ENCODE measurements at places on chromosomes 4 and X.

DNA sequence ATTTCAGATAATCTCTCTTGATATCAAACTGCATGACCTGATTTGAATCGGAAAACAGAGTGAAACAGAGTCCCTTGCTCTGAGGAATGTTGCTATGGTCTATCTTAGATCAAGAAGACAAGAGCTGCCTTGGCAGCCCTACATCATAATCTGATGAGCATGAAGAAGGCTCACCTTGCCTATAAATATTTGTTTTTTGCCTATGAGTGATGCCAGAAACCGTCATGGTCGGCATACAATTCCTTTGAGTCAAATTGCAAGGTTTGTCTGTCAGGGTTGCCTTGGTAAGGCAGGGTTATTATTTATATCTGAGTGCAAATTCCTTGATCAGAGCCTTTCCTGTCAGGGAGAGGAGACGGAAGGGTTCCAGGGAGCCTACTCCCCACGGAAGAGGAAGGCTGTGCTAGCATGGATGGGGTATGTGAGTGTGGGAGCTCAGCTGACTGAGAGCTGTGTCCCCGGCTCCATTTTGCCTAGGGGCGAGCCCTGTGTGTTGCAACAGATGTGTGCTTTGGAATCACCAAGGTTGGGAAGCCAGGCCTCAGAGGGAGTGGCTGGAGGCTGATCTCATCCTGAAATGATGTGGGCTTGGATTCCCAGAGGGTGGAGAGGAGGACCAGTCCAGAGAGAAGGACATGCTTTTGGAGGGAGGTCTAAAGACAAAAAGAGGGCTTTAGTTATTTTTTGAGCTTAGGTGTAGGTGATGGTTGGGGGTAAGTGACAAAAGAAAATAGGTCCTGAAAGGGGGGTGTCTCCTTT lies 43.6 kb downstream of the RTL9 start:
- DNase-seq: no peak

DNA sequence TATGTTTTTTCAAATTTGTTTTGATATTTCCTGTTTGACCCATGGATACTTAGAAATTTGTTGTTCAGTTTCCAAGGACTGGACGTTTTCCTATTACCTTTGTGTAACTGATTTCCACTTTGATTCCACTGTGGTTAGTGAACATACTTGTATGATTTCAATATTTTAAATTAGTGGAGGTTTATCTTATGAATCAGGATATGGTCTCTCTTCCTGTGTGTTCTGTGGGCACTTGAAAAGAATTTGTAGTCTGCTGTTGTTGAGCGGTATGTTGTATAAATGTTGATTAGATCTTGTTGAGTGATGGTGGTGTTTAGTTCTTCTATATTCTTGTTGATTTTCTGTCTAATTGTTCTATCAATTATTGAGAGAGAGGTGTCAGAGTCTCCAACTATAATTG lies 21.2 kb upstream of the LAMTOR3 start:
- DNase-seq: no peak

DNA sequence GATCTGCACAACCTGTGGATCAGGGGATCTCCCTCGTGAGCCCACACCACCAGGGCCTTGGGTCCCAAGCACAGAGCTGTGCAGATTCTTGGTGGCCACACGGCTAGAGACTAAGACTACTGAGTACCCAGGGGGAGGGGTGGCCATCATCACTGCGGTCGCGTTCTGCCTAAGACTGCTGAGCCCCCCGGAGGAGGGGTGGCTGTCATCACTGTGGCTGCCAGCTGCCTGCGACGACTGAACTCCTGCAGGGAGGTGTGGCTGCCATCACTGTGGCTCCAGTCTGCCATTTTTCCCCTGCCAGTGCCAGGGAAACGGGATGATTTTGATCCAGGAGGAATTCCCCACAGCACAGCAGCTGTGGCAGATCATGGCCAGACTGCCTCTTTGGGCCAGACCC lies 141.7 kb upstream of the SPANXB1 start:
- DNase-seq: no peak

GRCh38 chrX:70208479-70208878 lies 26.0 kb upstream of the AWAT1 start:
- no peak for DNase-seq

- no peak for DNase-seq
Measured at GRCh38 chr4:7781993-7782392, 157.7 kb downstream of the AFAP1 start.

DNA sequence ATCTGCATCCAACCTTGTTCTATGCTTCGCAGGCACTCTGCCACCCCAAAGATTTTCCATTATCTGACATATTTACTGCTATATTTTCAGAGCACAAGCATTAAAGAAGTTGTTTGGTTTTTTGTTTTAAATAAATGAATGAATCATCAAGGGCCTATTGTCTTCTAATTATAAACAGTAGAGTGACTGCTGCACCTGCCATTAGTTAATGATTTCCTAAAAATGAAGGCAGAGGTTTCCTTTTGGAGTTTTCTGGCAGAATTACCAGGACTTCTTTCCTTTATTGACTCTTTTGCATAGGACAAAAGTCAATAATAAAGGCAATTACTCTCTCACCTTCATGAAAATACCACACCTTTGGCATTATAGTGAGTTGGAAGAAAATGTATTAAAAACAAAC lies 238.1 kb downstream of the INPP4B start:
- DNase-seq: no peak

DNA sequence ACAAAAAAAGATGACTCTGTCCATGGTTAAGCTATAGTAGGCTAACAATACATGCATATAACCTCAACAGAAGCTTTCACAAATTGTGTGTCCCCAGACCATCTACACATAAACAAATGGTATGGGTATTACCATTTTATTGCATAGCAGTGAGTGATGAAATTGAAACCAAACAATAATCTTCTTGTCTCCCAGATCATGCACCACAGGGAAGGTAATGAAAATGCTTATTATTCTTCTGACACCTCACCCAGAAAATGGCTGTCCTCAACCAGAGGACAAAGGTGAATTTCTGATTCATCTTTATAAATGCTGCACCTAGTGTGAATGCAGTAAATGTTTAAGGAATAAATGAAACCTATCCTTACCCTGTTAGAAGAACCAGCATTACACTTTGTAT lies 8.0 kb downstream of the PRSS12 start:
- DNase-seq: no peak

DNA sequence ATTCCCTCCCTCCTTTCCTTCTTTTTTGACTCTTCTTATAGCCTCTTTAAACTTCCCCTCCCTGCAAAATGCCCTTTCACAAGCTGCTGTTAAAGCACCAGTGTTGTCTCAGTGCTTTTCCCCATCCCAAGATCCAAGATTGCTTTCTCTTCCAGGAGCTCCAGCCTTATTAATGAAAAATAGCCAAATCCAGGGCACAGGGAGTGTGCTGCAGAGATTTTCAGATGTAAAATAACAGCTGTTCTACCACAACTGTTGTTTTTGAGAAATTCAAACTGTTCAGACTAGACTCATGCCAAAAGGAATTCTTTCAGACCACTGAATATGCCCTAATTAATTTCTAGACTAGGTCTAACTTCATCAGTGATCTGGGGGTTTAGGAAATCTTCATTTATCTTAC lies 47.0 kb upstream of the GPC3 start:
- DNase-seq: no peak

DNA sequence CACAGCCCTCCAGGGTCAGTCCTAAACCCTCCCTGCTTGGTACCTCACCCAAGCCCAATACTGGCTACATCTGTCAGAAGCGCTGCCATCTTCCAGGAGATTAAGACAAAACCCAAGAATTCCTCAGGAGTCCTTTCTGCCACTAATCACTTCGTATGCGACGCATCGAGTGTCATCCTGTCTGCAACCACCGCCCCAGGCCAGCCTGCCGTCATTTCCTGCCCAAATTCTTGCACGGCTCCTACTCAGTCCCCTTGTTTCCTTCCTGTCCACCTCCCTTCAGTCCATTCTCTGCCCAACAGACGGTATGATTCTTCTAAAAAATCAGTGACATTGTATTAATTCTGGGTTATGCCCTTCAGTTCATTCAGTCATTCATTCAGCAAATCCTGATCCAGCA lies 113.6 kb downstream of the NFKB1 start:
- no peak for DNase-seq

GRCh38 chr4:26273616-26273980 lies 47.2 kb upstream of the RBPJ start:
- no peak for DNase-seq

- DNase-seq: no peak
Measured at GRCh38 chrX:13893826-13894225, 76.9 kb upstream of the GPM6B start.

DNA sequence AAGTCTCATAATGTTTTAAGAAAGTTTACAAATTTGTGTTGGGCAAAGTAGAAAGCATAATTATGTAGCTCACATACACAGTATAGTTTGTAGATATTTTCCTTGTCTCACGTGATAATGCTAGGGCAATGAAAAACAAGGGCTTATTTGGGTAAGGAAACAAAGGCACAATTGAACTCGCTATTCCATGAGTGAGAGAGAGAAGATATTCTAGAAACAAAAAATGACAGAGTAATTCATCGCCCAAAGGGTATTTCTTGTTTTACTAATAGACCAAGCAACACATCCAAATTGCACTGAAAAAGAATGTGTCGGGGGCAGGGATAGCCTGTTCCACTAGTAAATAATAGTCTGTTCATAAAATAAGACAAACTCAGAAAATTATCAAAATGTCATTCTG lies 3.6 kb upstream of the ASB11 start:
- DNase-seq: no peak

GRCh38 chr4:106096454-106096853 lies 201.2 kb downstream of the NPNT start:
- DNase-seq: no peak

DNA sequence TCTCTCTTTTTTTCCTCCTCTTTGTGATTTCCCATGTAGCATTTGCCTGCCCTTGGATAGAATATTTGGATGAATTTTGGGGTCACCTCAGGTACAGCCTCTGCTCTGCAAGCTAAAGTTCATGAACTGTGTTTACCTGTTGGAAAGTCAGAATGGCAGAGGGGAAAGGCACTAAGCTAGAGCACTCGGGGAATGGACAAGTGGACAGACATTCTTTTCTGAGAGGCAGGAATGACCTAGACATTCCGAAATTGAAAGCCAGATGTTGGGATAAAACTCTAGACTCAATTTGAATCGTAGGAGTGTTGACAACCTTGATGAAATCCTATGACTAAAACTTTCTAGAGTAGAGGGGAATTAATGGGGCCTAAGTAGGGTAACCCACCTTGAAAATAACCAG lies 56.1 kb downstream of the LUZP4 start:
- DNase-seq: no peak

GRCh38 chrX:46965125-46965758 lies 53.0 kb downstream of the JADE3 start:
- no peak for DNase-seq

DNA sequence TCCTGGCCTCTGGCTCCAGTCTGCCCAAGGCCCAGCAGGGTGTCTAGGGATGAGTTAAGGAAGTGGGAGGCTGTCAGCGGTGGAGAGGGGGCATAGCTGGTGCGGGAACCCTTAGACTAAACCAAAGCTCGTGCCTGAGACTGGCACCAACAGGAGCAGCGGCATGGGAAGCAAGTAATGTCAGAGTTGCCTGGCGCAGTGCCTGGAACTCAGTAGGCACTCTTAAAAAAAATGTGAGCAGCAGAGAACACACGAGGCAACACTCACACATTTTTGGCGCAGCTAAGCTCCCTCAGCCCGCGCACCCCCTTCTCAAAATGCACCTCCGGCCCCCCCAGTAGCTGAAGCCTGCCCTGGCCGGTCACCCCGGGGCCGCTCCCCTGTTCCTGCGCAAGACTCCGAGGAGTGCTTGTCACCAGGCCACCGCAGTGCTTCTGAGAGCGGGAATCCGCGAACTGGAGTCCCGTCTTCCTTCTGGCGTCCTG lies 583 bp downstream of the GABRE start:
- no peak for DNase-seq

GRCh38 chr4:16659694-16660093 lies 238.8 kb downstream of the LDB2 start:
- DNase-seq: no peak

DNA sequence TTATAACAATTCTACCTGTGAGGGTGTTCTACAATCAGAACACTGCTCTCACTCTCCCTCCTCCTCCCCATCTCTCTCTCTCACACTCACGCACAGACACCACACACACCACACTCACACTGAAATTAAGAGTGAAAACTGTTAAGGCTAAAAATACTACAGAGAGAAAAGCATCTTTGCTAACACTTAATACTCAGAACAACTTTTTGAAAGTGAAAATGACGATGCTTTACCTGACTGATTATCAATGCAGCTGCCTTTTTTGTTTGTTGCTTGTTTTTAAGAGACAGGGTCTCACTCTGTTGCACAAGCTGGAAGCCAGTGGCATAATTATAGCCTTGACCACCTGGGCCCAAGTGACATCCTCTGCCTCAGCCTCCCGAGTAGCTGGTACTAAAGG lies 222.4 kb downstream of the APBB2 start:
- no peak for DNase-seq

DNA sequence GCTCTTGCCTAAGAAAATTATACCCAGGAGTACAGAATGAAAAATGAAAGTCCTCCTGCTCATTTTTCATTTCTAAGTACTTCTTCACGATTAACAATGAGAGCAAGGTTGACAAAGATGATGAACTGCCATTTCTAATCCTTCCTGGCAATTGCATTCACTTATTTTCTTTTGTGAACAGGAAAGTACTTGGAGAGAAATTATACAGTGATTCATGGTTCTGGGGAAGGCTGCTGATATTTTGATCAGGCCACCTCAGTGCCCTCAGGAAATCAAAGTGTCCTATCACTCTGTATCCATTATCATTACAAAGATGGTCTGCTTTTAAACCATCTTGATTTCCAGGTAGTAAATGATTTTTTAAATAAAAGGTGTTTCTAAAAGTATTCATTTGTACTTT lies 467.5 kb downstream of the PACRGL start:
- no peak for DNase-seq

DNA sequence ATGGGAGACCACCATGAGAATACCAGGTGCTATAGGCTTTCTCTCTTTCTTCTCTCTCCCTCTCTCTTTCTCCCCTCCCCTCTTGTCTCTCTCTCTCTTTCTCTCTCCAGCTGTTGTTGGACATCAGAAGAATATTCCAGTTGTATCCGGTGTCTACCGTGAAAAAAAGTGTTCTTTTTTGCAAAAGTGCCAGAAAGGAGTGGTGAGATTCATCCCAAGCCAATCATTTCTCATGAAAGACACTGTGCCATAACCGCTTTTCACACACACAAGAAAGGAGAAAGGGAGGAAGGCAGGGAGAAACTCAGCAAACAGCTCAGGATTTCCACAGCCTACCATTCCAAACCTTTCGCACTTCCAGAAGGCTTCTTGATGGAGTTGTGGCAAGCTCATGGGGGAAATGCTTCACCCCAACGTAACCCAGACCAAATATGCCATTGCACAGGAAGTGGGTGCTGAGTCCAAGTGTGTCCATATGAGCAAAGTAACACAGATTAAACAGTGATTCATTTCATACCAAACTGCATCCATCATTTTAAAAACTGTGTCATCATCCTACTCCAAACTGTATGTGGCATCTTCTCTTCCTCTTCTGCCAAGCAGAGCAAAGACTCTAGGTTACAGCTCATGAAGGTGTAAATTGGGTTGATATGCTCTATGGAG lies 224.0 kb downstream of the APBB2 start:
- DNase-seq: no peak

- no peak for DNase-seq
Measured at GRCh38 chr4:39889226-39889625, 88.5 kb downstream of the PDS5A start.

- no peak for DNase-seq
Measured at GRCh38 chrX:19881559-19881958, 5.8 kb downstream of the SH3KBP1 start.
